ENCODE measurements at places on chromosomes 11 and 22. TPM values are rescaled to one million over a fixed set of nuclear protein-coding genes. Genes with fewer than 3 reads are reported as not detected.

The BAIAP2L2 gene
- 3.0 TPM for total RNA-seq

The PANX1 gene
- 22.2 TPM for total RNA-seq

DNA sequence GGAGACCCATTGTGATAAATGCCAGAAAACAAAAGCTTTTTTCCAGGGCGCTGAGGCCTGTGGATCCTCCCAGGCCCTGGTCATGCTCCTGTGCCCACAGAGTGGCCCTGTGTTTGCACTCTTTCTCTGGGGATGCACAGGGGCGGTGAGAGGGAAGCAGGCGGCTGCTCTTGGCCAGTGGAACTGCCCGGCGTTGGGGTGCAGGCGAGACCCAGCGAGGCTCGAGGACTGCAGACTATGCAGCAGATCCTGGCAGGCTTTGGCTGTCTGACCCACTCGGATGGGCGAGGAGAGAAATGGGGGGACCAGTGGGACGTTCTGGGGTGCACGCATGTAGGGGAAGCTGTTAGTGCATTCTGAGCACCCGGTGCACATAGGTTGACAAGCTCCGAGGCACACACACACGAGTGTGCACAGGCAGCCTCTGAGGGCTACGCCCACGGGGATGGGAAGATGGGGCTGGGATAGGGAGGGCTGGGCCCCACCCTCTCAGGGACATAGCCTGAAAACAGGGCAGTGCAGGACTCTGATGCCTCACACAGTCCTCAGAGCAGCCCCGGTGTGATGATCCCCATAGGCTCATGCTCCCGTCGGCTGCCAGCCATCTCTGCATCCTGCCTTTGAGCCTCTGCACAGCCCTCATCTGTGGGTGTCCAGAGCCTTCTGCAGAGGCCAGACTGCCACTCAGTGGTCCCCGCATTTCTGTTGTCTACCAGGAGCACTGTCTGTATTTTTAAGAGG lies 1233.5 kb downstream of the BRD1 start:
- H3K4me3 ChIP-seq: no peak overlapping the region
- peaks cover 12% of the 10 kb centered on the region for H3K36me3 ChIP-seq
- no peaks in the 10 kb centered on the region for H3K4me1 ChIP-seq
- H3K27ac ChIP-seq: no peak overlapping the region

GRCh38 chr11:92794783-92795182 lies 174.7 kb upstream of the MTNR1B start:
- H3K36me3 ChIP-seq: peaks cover 42% of the 10 kb centered on the region
- H3K27ac ChIP-seq: no peak overlapping the region
- H3K27me3 ChIP-seq: no peaks in the 10 kb centered on the region
